ENCODE measurements at places on chromosomes 1 and 21.
A peak's percentile ranks its signal among the peaks of the same experiment; 100 is the strongest.

GRCh38 chr21:46437511-46437910, 21.2 kb upstream of the DIP2A start:
- no peak for DNase-seq

GRCh38 chr1:87410776-87411480, 82.2 kb downstream of the LMO4 start:
- DNase-seq: no peak

DNA sequence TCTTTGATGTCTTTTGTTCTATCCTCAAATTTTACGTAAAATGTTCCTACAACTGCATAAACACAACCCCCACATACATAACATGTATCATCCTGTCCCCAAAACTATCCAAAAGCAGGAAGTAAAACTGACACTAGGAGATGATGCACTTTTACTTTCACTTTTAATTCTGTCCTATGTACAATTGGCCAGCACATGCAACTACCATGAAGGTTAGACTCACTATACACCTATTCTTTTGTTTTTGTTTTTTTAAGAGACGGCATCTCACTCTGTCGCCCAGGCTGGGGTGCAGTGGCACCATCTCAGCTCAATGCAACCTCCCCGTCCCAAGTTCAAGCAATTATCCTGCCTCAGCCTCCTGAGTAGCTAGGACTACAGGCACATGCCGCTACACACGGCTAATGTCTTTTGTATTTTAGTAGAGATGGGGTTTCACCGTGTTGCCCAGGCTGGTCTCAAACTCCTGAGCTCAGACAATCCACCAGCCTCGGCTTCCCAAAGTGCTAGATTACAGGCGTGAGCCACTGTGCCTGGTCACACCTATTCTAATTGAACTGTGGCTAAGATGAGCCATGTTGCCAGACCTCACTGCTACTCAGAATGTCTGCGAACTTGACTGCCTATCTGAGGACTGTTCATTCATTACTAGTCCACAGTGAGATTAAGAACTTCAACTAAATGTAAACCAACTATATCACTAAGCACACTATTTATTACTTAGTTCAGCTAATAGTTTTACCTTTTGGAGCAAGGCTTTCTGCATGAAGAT, 48.0 kb downstream of the TOR3A start:
- peak; percentile 57 for DNase-seq

DNA sequence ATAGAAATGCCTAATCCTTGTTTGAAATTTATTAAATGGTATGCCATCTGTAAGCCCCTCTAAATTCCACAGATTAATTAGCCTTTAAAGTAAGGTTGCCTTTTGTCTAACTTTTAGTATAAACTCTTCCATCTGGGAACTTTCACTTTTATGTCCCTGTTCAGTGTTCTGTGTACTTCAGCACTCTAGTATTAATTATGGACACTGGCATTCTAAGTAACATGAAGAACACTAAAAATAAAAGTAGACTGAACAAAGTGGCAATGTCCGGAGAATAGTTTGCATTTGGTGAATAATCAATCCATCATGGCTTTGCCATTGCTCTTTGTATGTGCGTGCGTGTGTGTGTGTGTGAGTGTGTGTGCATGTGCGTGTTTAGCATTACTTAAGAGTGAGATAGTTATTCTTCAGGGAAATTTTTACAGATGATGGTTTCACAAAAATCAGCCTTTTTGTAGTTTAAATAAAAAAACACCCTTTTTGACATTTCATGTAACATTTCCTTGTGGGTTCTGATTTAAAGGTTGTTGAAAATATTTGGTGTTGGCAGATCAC, 51.1 kb downstream of the ATF6 start:
- DNase-seq: no peak

- DNase-seq: peak; percentile 42
Measured at GRCh38 chr21:14403681-14404318, 20.9 kb upstream of the HSPA13 start.

DNA sequence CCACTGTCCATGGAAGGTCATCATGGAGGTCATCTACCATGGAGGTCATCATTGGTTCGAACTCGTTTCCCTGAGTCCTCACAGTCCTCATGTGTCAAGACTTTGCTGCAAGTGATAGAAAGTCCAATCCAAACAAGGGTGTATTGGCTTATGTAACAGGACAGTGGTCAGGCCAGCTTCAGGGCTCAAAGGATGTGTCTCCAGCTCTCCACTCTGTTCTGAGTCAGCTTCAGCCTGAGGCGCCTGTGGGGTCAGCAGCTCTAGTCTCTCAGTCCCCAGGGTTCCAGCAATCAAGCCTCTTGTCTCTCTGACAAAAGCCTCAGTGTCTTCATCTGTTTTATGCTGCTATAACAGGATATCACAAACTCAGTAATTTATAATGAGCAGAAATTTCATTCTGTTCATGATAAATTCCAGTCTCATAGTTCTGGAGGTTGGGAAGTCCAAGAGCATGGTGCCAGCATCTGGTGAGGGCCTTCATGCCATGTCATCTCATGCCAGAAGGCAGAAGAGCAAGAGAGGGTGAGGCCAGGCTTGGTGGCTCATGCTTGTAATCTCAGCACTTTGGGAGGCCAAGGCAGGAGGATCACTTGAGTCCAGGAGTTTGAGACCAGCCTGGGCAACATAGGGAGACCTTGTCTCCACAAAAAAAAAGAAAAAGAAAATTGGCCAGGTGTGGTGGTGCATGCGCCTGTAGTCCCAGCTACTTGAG, 19.5 kb downstream of the A3GALT2 start:
- DNase-seq: no peak

GRCh38 chr1:208511242-208511860, 267.2 kb upstream of the PLXNA2 start:
- DNase-seq: no peak

DNA sequence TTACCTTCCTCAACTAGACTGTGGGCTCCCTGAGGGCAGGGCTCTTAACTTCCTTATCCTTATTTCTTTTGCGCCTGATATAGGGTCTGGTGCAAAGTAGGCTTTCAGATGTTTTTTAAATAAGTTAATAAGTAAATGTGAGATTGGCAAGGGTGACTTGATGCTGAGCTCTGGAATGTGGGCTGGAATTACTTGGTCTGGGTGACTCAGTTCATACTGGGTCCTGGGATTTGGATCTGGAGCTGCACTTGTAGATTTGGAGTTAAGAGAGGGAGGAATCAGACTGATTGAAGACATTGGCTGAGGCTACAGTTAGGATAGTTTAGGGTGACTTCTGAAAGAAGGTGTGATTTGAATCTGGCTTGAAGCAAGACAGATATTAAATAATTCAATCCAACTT, 190.9 kb downstream of the GIPC2 start:
- DNase-seq: no peak

- DNase-seq: no peak
Measured at GRCh38 chr1:183586455-183586854, 3.8 kb downstream of the NCF2 start.

DNA sequence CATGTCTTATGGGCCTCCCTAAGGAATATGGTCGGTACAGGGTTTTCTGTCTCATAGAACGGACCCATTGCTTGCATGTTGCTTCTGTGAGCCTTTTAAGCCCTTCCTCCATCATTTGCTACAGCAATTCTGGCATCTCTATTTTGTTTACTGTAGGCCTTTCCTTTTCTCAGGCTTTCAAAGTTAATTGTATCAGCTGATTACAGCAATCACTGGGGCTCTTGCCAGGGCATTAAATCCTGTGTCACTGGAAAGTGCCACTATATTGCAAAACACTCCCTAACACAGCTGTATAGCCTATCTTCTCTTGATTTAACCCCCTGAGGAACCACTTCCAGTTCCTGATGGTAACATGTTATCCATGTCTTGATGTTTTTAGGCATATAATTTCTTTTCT, 156.5 kb downstream of the PDE4B start:
- DNase-seq: no peak

DNA sequence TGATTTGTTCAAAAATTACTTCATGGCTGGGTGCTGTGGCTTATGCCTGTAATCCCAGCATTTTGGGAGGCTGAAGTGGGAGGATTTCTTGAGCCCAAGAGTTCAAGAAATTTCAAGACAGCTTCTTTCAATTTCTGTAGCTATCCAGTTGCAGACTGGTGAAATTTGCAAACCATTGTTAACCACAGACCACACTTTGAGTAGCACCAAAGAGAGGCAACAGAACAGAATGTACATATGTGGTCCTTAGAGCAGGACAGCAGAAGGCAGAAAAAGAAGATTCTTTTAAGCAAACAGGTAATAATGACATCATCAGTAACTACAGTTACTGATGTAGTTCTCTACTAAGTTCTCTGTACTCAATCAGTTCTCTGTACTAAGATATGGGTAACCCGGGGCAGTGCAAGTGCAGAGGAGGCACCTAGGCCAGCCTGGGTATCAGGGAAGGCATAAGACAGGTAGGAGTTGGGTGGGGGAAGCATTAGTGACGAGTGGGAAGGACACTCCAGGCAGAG, 5.5 kb upstream of the KLF17 start:
- DNase-seq: no peak

- no peak for DNase-seq
Measured at GRCh38 chr1:167509587-167509986, 8.7 kb downstream of the CD247 start.

DNA sequence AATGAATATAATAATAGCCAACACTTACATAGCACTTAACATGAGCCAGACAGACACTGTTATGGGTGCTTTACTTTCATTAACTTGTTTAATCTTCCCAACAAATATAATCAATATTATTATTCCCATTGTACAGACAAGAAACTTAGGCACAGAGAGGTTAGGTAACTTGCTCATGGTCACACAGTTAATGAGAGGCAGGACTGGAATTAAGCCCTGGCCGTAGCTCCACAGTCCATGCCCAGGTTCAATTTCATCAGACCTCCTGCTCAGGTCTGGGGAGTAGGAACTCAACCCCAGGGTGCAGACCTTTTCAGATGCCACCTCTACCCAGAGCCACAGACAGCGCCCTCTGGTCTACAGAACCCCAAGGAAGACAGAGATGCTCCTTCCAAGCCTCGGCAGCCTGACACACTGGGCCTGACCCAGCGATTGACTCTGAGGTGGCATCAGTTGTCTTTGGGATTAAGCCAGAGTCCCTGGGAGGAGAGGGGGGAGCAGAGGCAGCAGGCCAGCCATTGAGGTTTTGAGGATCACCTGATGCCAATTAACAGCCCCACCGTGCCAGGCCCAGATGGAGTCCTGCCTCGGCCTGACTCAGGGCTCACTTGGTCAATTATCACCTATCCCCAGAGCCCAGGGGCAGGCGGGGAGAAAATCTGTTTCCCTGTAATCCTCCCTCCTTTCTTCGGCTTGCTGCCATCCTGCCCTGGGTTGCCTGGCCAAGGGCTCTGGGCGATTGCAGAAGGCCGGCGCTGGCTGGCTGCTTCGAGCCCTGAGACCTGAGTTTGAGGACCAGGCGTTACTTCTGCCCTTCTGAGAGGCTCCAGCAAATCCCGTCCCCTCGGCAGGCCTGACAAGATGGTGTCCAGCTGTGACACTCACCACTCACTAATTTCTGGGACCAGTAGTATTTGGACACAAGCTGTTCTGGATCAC, 116.7 kb downstream of the LACTBL1 start:
- no peak for DNase-seq

GRCh38 chr1:78902641-78903040, 103.9 kb downstream of the ADGRL4 start:
- no peak for DNase-seq

- DNase-seq: no peak
Measured at GRCh38 chr1:94398356-94398755, 19.8 kb upstream of the ABCD3 start.

GRCh38 chr21:41926117-41926806, 27.6 kb downstream of the C2CD2 start:
- peak; percentile 58 for DNase-seq

DNA sequence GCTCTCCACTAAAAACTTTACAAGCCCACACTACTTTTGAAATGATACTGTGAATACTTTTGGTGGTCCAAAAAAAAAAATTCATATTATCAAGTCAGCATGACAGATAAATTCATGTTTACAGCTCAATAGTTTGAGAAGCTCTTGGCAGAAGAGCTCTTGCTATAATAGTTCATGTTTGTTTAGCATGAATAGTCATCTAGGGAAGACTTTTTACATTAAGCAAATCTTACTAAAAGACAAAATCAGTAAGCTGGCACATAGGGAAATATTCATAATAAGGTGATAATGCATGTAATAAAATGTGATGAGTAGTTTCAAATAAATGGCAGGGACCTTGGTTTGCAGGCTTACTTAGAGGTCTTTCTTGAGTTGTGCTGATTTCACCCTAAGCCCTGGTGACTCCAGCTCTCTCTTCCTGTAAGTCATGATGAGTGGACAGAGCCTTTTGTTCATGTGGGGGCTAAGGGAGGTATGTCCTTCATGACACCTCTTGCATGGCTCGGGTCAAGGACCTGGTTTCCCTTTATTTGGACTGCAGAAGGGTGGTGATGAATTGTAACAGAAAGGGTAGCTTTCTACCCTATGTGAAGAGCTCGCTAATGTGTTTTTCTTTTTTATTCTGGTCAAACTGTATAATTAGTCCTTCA, 166.7 kb downstream of the GABPA start:
- no peak for DNase-seq

- no peak for DNase-seq
Measured at GRCh38 chr1:16155537-16156410, at the start of gene EPHA2. TSS of gene EPHA2 (minus strand) at chr1:16156069. CDS start at chr1:16155932, 137 bp downstream.

DNA sequence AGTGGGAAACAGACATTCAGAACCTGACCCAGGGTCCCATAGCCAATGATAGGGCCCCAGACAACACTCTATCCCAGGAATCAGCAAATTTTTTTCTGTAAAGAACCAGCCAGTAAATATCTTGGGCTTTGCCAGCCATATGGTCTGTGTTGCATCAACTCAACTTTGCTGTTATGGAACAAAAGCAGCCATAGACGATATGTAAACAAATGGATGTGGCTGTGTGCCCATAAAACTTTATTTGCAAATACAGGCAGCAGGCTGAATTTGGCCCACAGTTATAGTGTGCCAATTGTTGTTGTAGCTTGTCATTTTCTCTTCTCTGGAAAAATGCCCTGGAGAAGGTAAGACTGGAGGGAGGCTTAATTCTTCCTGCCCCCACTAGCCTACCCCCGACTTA, 431.1 kb upstream of the VAMP3 start:
- DNase-seq: no peak

GRCh38 chr1:155255243-155256007, at the start of gene ENTREP3:
TSS of gene ENTREP3 (minus strand) at chr1:155255483. CDS start at chr1:155254877, 606 bp downstream.
- peak; percentile 75 for DNase-seq

DNA sequence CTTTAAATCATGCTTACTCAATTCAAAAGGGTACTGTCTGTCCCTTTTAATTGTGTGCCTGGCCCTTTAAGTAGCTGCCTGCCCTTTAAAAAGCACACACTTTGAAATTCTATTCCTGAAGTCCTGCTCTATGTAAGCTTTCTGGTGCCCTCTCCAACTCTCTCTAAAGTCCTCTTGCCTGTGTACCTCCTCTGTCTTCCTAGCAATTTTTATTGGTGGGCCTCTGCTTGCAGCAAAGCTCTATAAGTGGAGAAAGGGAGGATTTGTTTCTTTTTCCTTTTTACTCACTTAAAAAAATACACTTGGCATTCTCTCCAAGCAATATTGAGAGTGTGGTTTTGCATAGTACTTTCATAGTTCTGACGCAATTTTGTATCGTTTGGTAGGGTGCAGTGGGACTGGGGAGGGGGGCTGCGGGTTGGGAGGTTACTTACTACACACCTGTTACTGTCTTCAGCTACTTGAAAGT, 135.4 kb downstream of the LMO4 start:
- DNase-seq: no peak
